ENCODE measurements at places on chromosomes 2 and 18. TPM values are rescaled to one million over a fixed set of nuclear protein-coding genes. Genes with fewer than 3 reads are reported as not detected.

The TMEM178A gene
- total RNA-seq: not detected

The SSB gene
- total RNA-seq: 66.8 TPM

The NTSR2 gene
- not detected for total RNA-seq

The SPC25 gene
- total RNA-seq: 34.3 TPM

The UGT1A8 gene
- not detected for total RNA-seq

The IHH gene
- not detected for total RNA-seq

The XDH gene
- 0.99 TPM for total RNA-seq

The PLB1 gene
- 0.93 TPM for total RNA-seq

The ACKR3 gene
- total RNA-seq: 5.4 TPM

Measured in activated naive CD4-positive, alpha-beta T cell treated with anti-CD3 and anti-CD28 coated beads, Interleukin-2, amount 10 ng/mL, durations not matched to agents 5 hours and 36 hours (primary cell).